Stromal cell of bone marrow (primary cell): ENCODE measurements at places on chromosomes 13 and 19.

- DNase-seq, result no peak
Observed at GRCh38 chr13:94710881-94711560, 1.3 kb downstream of the SOX21 start.

DNA sequence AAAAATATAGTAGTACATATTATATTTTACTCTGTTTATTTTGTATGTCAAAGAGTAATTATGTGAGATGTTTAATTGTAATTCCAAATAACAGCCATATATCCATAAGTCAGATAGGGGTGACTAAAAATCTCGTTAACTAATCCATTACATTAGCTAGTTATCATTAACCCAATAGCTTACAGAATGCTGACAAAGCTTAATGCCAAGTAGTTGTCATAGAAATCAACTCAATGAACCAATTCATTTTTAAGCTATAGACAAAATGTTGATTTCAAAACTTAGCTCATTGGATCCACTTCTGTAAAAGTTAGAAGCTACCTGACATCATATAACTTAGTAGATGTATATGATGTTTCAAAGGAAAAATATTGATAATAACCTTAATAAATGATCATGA, 206.7 kb upstream of the SLITRK1 start:
- DNase-seq, result no peak

GRCh38 chr13:47798194-47798593, 202.9 kb downstream of the SUCLA2 start:
- no peak for DNase-seq

DNA sequence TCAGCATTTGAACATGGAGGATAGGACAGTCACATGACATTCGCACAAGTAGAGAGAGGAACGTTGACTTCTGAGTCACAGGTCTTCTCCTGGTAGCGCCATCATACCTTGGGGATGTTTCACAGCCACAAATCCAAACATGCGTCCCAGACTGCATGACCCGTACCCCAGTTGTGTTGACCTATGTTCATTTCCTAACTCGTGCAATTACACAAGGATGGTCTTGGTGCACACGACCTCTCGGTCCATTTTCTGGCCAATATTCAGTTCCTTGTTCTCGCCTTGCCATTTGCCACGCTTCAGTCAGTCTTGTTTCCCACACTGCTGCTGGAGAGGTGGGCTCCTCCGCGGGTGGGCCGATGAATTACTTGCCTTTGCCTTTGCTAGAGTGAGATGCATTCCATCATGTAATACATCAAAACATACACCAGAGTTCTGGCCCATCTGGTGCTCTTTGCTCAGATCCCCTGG, 87.3 kb downstream of the COL4A2 start:
- DNase-seq, result no peak

DNA sequence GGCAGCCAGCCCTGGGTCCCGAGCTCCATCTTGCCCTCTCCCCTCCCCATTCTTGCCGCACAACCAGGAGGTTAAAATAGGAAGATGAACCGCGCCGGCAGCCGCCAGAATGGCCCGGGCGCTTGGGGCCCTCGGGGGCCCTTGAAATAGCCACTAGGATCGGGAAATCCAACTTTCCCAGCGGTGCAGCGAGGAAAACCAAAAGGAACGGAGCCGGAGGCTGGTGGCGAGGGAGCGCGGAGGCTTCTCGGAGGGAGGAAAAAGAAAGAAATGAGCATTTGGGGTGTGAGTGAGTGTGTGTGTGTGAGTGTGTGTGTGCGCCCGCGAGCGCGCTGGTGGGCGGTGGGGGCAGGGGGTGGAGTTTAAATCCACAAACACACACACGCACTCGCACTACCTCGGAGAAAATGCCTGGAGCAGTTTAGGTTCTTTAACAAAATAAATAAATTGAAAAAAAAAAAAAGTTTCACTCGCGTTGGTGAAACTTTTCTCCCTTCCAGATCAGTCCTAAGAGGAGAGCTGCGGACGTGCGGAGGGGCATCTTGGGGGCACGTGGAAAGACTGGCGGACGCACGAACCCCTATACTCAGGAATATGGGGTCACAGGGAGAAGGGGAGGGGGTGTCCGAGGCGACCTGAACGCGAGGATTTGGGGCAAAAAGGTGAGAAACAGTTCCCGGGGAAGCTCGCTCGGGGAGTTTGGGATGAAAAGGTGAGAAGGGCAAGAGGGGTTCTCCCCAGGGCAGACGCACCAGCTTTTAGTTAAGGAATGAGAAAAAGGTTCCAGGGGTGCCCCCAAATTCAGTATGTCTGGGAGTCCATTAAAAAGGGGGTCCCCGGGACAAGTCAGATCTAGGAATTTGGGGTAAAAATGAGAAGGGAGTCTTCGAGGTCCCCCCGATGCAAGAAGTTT, 1.3 kb downstream of the RFX2 start:
- DNase-seq, result no peak

GRCh38 chr19:4997297-4997696, 28.4 kb downstream of the KDM4B start:
- DNase-seq, result no peak

- no peak for DNase-seq
Observed at GRCh38 chr19:51129716-51130115, 5.0 kb downstream of the SIGLEC9 start.

DNA sequence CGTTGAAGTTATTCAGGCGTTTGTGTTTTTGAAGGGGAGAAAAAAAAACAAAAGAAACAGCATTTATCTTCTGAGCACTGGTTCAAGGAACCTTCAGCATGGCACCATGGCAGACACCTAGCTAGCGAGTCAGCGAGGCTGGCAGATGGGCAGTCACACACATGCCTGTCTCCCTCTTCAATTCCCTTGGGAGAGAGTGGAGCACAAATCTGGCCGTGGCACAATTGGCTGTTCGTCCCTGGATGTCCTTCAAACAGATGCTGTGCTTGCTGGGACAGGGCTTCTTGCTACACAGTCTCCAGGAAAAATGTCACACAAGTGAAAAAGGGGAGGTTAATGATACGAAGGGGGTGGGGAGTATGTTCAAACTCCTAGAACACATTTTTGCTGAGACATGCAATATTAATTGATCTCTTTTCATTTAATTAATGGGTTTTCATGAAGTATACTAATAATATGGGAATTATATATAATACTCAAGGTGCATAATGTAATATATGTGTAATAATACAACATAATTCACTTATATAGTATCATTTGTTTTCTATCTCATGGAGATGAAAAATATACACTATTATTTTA, 1674.5 kb upstream of the SLC10A2 start:
- no peak for DNase-seq
